Large intestine (tissue), 12 donors: ENCODE measurements at places on chromosomes 4 and X. TPM values are rescaled to one million over a fixed set of nuclear protein-coding genes. Genes with fewer than 3 reads are reported as not detected.

- no peak for DNase-seq
Measured at GRCh38 chr4:157294575-157294974, 74.0 kb downstream of the GRIA2 start.

DNA sequence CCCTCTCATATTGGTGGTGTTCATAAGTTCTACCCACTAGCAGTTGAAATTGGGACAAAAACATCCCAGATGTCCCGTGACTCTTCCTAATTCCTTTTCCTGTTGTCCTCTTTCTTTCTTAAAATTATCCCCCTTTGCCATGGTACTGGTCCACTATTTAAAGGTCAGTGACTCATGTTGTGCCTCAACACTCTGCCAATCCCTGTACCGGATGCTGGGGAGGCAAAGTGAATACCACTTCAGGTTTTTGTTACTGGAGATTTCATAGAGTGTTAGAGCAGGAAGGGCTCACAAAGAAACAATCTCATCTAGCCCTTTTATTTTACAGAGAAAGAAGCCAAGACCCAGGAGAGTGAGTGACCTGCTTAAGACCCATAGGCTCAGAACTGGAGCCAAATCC is 24.6 kb downstream of the SEPTIN11 start:
- DNase-seq: no peak

- DNase-seq: no peak
Measured at GRCh38 chr4:55941881-55942396, 6.8 kb upstream of the CEP135 start.

DNA sequence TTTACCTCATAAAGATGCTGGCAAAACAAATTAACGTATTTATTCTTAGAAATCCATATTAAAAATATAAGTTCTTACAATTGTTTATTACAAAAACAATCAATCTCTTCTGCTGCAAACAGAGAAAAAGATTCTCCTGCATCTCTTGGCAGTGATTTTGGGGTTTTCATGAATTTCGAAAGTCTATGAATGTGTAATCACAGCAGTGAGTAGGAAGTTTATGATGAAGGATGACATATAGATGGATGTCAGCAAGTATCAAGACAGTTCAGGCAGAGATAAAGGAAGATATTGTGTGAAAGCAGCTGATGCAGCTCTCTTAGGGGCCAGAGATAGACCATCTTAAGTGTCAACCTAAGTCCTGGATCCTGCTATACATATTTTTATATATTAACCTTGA is 196.9 kb upstream of the BANK1 start:
- DNase-seq: no peak

DNA sequence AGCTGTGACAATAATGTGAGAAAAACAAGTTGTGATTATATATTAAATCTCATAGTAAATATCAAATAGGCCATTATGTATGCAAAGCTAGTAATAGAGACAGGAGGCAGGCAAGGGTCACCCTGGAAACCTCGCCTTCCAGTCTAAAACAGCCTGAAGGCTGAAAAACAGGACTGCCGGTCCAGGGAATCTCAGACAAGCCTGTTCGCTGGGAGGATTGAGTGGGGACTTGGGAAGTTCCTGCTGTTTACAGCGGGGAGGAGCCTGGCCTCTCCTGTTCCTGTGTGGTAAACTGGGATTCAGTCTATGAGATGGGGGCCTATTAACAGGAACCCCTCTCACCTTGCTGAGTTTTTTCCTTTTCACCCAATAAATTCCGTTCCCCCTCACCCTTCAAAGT is 2317.3 kb downstream of the PCDH7 start:
- DNase-seq: no peak

GRCh38 chrX:479273-479981 is 92.7 kb upstream of the PPP2R3B start:
- DNase-seq: no peak

GRCh38 chrX:109777749-109778148 is 44.7 kb upstream of the ACSL4 start:
- DNase-seq: no peak

DNA sequence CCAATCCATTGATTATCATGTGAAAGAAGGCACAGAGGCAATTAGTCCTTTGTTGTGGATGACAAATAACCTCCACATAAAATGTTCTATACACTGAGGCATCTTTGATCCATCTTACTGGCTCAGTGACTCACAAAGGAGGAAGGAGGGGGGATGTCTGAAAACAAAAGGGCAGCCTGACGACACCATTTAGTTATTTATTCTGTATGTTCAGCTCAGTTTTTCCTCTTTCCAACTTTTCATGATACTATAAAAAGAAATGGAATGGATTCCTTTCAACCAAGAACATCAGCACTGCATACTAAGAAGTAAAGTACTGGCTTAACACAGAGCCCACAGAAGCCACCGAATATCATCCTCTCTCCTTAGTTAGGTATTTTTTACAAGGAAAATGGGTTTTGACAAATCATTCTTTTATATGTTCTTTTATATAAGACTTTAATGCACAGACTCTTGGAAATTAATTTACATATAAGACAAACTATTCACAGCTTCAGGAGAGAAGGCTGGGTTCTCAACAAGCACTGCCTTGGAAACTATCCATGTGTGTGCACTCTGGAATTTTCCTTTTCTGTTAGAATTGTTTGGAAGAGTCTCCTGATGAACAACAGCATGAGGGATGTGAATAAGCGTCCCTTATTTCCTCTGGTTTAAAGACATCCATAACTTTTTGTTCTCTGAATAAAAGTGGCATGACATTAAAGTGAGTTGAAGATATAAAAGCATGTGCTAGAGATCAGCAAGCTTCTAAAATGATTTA is 135.6 kb downstream of the TSPAN5 start:
- no peak for DNase-seq

GRCh38 chr4:17762726-17763125 is 18.7 kb downstream of the FAM184B start:
- no peak for DNase-seq

DNA sequence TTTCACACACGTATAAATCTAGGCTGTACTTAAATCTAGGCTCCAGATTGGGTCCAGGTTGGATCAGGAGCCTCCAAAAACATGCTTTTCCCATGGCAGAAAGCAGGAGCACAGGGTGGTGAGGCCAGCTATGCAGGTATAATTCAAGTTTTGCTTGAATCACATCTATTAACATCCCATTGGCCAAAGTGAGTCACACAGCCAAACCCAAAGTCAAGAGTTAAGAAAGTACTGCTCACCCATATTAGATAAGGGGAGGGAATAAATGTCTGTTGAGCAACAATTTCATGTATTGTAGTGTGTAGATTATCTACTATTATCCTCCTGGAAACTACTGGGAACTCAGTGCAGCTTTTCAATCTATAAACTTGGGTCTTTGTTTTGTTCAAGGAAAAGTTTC is 12.8 kb downstream of the SUPT20HL2 start:
- no peak for DNase-seq

DNA sequence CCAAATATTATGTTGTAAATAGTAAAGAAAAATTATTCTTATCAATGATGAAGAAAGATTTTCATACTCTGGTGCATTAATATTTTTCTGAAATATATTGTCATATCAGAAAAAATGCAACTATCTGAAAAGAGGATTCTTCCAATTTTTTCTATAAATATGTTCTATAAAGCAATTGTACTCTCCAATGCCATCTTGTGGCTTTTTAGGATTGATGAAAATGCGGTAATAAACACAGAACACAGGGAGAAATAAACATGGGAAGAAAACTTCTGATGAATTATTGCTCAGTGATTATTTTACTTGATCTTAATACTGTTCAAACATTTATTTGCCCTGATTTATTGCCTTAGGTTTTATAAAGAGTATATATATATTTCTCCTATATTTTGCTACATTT is 215.4 kb downstream of the IL1RAPL1 start:
- no peak for DNase-seq

- no peak for DNase-seq
Measured at GRCh38 chr4:77100234-77100633, 24.4 kb upstream of the CCNI start.

- no peak for DNase-seq
Measured at GRCh38 chr4:158201322-158201721, 9.0 kb upstream of the TMEM144 start.

DNA sequence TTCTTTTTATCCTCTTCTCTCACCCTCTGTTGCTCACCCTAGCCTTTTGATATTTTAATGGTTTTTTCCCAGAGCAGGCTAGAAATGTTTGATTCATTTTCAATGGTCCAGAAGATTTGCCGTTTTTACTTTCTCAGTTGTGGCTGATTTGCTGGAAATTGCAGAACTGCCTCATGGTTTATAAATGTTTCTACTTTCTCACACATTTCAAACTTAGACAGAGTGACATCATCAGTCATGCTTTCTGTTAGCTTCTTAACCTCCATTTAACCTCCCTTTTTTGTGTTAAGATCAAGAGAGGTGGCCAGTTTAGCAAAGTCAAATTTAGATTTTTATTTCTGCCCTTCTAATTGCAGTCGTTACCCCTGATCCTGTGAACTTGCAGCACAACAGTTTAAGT is 8.7 kb downstream of the RXFP1 start:
- DNase-seq: no peak

- no peak for DNase-seq
Measured at GRCh38 chr4:138656990-138657389, 358.6 kb upstream of the NOCT start.

- DNase-seq: no peak
Measured at GRCh38 chr4:189845145-189845846, 95.4 kb upstream of the FRG1 start.

GRCh38 chr4:89427782-89428181 is 120.2 kb upstream of the GPRIN3 start:
- DNase-seq: no peak

GRCh38 chrX:30610026-30610425 is 32.5 kb upstream of the TASL start:
- DNase-seq: no peak

DNA sequence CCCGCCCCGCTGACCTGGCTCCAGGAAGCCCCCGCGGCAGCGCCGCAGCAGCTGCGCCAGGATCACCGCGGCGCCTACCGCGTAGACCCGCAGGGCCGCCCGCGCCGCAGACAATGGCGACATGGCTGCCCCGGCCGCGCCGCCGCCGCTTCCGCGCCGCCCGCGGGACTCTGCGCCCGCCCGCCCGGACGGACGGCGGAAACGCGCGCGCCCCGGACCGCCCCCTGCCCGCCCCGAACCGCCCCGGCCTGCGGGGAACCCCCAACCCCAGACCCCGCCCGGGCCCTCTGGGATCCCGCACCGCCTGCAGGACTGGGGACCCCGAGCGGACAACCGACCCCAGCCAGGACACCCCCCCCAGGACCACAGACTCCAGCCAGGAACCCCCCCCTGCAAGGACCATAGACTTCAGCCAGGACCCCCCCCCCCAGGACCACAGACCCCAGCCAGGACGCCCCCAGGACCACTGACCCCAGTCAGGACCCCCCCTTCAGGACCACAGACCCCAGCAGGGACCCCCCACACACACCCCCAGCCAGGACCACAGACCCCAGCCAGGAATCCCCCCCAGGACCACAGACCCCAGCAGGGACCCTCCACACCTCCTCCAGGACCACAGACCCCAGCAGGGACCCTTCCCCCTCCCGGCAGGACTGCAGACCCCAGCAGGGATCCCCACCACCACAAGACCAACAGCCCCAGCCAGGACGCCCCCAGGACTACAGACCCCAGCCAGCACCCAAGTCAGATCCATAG is at the start of the genes DHRSX and ZBED1:
Gene DHRSX, minus strand, starts transcription at position 174 of the 756 bp plus-strand sequence. Its CDS starts 51 bp downstream, at position 123.
Gene ZBED1, minus strand, starts transcription at position 174 of the 756 bp plus-strand sequence. CDS start 10,257 bp downstream, outside the sequence.
- DNase-seq: no peak

GRCh38 chr4:77872723-77873445 is 10.3 kb downstream of the MRPL1 start:
- peak; percentile 5 for DNase-seq

DNA sequence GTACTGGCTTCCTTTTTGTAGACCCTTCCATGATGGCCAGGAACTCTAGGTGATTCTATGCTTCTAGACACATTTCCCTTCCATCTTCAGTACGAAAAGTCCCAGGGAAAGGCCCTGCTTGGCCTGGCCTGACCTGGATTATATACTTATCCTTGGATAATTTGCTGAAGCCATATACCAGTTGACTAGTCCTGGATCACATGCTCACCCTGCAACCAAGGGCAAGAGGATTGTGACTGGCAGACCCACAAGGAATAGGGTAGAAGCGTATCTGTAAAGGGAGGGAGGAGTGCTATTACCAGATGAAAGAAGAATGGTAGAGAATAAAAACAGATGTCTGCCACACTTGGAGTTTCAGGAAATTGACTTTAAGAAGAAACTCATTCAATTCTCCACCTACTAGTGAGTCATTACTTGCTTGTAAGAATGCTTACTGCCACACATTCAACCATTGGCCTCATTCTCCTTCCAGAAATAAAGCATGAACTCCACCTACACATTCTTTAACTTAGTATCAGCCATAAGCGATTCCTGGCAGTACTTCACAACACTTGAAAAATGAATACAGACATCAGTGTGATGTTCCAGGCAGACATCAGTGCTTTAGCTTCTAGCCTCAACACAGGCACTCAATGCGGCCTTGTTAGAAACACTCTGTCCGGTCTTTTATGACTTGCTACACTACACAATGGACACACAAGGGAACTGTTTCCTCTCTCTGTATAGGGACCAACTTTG is 141.8 kb downstream of the CBR4 start:
- DNase-seq: no peak

DNA sequence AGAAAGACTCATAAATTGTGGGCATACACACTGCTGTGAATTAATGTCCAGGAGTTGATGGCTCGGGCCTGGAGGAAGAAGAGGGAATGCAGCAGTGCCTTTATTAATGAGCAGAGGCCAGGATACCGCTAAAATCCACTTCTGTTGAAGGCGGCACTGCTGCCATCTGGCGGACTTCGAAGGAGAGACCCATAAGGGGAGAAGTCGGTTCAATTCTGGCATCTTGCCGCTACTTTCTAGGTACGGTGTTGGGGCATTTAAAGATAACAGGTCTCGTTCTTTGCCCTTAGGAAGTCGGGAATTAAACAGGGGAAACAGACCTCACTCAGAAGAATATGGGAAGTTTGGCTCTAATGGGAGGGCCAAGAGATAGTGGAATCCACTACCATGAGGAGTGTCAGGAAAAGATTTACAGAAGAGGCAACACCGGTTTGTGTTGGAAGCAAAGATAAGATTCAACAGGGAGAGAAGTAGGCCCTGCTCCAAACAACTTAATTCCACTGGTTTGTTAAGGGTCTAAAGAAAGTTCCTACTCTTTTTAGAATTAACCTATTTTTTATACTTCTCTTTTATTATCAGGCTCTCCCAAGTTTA is 133.6 kb upstream of the GIMD1 start:
- peak; percentile 28 for DNase-seq

- no peak for DNase-seq
Measured at GRCh38 chrX:40281336-40282005, 183.7 kb upstream of the BCOR start.

Gene GAB1
- 69.2 TPM for polyA plus RNA-seq

Gene MAGEB17
- polyA plus RNA-seq: not detected

Gene WFS1
- 32.4 TPM for polyA plus RNA-seq

Gene HS3ST1
- polyA plus RNA-seq: 1.4 TPM

Gene HHIP
- 18.6 TPM for polyA plus RNA-seq

Gene RPS3A
- polyA plus RNA-seq: 4,115 TPM

Gene GLOD5
- polyA plus RNA-seq: 3.9 TPM

Gene TMEM156
- 1.7 TPM for polyA plus RNA-seq

Gene DSPP
- polyA plus RNA-seq: 0.01 TPM

Gene ARHGEF38
- polyA plus RNA-seq: 10.7 TPM

Gene SMIM14
- polyA plus RNA-seq: 21.6 TPM

Gene RNF150
- polyA plus RNA-seq: 9.0 TPM
